ENCODE measurements at places on chromosomes 12 and 14. TPM values are rescaled to one million over a fixed set of nuclear protein-coding genes. Genes with fewer than 3 reads are reported as not detected.

MYO1H gene
- total RNA-seq: not detected

DNA sequence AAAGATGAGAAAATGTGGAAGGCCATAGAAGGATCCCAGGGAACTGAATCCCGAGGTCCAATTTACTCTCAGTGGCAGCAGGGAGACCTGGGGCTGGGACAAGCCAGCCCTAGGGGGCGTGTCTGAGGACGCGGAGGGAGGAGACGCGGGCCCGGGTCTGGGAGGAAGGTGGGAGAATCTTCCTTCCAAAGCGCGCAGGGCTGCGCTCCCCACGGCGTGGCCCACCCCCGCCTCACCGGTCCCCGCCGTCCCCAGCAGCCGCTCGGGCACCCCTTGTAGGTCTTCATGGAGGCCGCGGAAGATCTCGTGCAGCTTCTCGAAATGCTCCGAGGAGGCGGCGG lies 323 bp downstream of the VTI1B start:
- H3K4me3 ChIP-seq: peak overlapping the region; percentile 96
- H3K27me3 ChIP-seq: no peaks in the 10 kb centered on the region
- H3K4me1 ChIP-seq: peaks cover 23% of the 10 kb centered on the region
- DNase-seq: peak; percentile 88

DNA sequence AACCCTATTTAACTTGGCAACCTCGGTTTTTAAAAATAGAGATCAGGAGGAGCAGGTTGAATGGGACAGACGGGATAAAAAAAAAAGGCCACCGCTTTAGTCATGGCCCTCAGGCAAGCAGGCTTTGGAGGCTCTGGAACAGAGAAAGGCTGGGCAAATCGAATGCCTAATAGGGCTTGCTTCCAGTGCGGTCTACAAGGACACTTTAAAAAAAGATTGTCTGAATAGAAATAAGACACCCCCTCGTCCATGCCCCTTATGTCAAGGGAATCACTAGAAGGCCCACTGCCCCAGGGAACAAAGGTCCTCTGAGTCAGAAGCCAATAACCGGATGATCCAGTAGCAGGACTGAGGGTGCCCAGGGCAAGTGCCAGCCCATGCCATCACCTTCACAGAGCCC lies 265.8 kb downstream of the CPNE8 start:
- no peaks in the 10 kb centered on the region for H3K27me3 ChIP-seq
- H3K36me3 ChIP-seq: no peaks in the 10 kb centered on the region
- no peak overlapping the region for H3K27ac ChIP-seq
- H3K4me1 ChIP-seq: no peaks in the 10 kb centered on the region

GRCh38 chr12:18275981-18276380 lies 14.7 kb downstream of the PIK3C2G start:
- no peak overlapping the region for H3K4me3 ChIP-seq
- H3K4me1 ChIP-seq: peaks cover 9% of the 10 kb centered on the region
- no peaks in the 10 kb centered on the region for H3K36me3 ChIP-seq
- DNase-seq: no peak
- H3K27me3 ChIP-seq: no peaks in the 10 kb centered on the region
- no peak overlapping the region for H3K27ac ChIP-seq

GRCh38 chr14:77613201-77613600 lies 3.2 kb downstream of the SPTLC2 start:
- H3K36me3 ChIP-seq: peaks cover 10% of the 10 kb centered on the region
- no peak for DNase-seq
- H3K27ac ChIP-seq: no peak overlapping the region
- H3K27me3 ChIP-seq: no peaks in the 10 kb centered on the region

CELA1 gene
- total RNA-seq: not detected

DNA sequence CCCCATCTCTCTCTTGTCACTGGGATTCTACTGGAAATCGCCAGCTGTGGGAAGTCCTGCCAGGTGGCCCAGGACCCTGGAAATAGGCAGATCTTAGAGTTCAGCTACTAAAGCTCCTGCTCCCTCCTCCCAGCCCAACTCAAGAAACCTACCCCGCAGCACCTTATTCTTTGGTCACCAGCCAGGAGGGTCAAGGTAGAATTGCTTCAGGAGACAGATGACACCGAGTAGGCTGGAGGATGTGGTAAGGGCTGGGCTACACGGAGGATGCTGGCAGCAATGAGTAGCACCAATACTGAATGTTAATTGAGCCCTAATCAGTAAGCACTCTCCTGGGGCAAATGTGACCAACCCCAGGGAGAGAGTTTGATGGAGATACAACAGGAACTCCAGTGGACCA lies 119.7 kb upstream of the VASH1 start:
- no peaks in the 10 kb centered on the region for H3K4me1 ChIP-seq
- DNase-seq: no peak

DNA sequence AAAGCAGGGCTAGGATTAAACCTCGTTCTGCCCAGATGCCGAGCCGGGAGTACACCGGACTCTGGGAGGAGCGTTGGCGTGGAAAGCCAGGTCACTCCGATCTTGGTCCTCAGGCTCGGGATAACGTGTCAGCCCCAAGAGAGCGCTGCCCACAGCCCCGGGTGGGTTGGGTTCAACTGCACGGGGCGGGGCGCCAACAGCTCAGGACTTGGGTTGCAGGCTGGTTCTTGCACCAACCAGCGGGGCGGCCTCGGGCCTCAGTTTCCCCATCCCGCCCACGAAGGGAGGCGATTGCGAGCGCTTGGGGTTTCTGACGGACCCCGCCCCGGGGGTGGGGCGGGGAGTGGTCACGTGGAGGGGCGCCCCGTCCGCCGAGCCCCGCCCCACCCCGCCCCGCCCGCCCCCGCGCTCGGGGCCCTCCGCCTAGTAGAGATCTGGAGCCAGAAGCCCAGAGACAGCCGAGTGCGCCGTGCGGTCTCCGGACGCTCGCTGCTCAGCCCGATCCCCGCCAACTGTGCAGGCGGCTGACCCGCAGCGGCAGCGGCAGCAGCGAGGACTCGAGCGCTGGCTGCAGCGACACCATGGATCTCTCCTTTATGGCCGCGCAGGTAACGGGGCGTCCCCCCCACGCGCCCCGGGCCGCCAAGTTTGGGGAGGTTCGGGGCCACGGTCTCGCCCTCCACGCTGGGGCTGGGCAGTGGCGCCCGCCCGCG lies at the start of gene C14orf132:
Gene C14orf132, plus strand, starts transcription at position 443 of the 713 bp plus-strand sequence. Its CDS starts 139 bp downstream, at position 582.
- H3K4me1 ChIP-seq: peaks cover 45% of the 10 kb centered on the region
- no peak for DNase-seq
- peak within 1 kb of the TSS; percentile 88 for H3K4me3 ChIP-seq
- peak within 1 kb of the TSS; percentile 77 for H3K27ac ChIP-seq

Measured in osteocyte (in vitro differentiated cells).